ENCODE measurements at places on chromosomes 6 and 20. TPM values are rescaled to one million over a fixed set of nuclear protein-coding genes. Genes with fewer than 3 reads are reported as not detected.

- H3K36me3 ChIP-seq, result no peaks in the 10 kb centered on the region
- H3K27ac ChIP-seq, result no peak overlapping the region
- H3K4me3 ChIP-seq, result no peak overlapping the region
- no peaks in the 10 kb centered on the region for H3K4me1 ChIP-seq
- no peak for DNase-seq
These were observed 47.9 kb upstream of the ARID1B start for GRCh38 chr6:156729248-156729647.

The CYP39A1 gene
- polyA plus RNA-seq, result 11.9 TPM

DNA sequence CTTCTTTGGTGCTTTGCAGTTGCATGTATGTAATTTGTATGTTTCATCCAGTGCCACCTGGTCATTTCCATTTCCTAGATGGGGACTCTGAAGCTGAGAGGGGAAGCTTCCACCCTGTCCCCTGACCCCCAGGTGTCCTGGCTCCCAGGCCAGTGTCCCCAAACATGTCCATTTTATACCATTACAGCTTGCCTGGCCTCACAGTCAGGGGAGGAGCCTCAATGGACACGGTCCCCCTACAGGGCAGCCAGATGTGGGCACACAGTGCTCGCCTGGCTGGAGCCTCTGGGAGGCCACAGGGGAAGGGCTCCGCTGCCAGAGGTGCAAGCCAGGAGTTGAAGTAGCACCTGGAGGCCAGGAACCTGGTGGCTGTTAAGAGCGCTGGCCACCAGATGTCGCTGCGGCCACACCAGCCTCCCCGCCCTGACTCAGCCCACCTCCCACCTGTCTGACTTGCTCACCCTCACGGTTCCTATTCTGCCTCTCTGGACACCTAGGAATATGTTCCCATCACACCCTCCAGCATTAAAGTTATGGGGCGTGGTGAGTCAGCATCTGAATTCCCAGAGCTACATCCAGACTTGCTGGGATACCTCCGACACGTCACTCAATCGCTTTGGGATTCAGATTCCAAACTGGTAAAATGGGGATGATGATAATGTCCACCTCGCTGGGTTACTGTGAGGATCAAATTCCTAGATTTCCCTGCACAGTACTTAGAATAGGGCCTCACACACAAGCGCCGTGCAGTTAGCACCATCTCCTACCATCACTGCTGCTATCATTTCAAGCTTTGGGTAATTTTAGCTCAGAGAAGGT lies 107.4 kb downstream of the SULF2 start:
- H3K36me3 ChIP-seq, result no peaks in the 10 kb centered on the region
- H3K4me1 ChIP-seq, result peaks cover 8% of the 10 kb centered on the region
- no peak overlapping the region for H3K4me3 ChIP-seq

DNA sequence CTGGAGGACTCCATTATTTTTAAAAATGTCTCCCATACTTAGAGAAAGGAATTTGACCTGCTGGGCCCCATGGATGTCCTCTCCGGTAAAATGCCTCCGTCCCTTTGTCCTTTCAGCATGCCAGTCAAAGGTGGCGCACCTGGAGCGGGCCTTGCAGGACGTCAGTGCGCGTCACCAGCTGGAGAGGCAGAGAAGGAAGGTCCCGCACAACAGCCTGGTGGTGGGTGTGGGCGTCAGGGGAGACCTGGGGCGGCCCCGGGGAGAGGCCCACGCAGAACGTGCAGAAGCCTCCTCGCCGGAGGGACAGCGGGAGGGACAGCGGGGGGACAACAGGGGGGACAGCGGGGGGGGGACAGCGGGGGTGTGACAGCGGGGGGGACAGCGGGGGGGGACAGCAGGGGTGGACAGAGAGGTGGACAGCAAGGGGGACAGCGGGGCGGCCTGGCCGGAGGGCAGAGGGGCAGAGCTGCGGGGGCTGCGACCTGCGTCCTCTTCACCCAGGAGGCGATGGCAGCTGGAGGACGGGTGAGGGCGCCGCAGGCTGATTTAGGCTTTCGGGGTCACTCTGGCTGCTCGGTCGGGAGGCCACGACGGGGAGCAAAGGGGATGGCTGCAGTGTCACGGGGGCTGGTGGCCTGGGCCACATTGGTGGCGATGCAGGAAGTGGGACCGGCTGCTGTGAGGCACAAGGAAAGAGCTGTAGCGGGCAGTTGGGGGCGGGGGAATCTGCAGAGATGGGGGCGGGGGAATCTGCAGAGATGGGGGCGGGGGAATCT lies 859 bp upstream of the KIF25 start:
- no peaks in the 10 kb centered on the region for H3K27me3 ChIP-seq
- no peak overlapping the region for H3K4me3 ChIP-seq
- H3K36me3 ChIP-seq, result no peaks in the 10 kb centered on the region
- H3K4me1 ChIP-seq, result no peaks in the 10 kb centered on the region

GRCh38 chr6:56538851-56539250 lies 103.8 kb downstream of the DST start:
- H3K36me3 ChIP-seq, result peaks cover 10% of the 10 kb centered on the region
- no peaks in the 10 kb centered on the region for H3K27me3 ChIP-seq
- no peak for DNase-seq

The LGSN gene
- 0.88 TPM for polyA plus RNA-seq

DNA sequence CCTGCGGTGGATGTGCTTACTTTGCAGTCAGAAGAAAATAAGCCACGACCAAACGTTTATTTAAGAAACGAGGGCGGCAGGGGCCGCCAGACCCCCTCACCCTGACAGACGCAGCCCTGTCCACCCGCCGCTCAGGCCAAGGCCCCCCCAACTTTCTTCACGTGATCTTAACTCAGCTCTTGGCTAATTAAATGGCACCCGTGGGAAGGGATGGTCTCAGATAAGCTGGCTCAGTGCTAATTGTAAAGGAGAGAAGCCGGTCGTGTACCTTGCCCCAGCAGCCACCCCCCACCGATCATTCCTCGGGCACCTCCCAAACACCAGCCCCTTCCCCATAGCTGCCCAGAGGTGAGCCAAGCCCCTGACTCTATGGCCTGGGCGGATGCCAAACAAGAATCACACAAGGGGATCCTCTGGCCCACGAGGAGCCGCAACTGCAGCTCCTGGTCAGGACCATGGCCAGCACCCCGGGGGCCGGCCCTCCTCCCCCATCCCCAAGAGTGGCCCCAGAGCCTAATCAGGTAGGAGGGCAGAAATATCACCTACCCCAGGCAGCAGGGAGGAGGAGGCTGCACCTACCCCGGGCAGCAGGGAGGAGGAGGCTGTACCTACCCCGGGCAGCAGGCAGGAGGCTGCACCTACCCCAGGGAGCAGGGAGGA lies 11.2 kb downstream of the KCNQ2 start:
- H3K27ac ChIP-seq, result no peak overlapping the region
- H3K4me3 ChIP-seq, result no peak overlapping the region
- no peak for DNase-seq
- H3K27me3 ChIP-seq, result no peaks in the 10 kb centered on the region
- no peaks in the 10 kb centered on the region for H3K4me1 ChIP-seq

The SLC4A11 gene
- polyA plus RNA-seq, result 0.44 TPM

- peaks cover 28% of the 10 kb centered on the region for H3K4me1 ChIP-seq
- H3K36me3 ChIP-seq, result no peaks in the 10 kb centered on the region
These were observed 11.7 kb downstream of the UST start for GRCh38 chr6:148758492-148758891.

DNA sequence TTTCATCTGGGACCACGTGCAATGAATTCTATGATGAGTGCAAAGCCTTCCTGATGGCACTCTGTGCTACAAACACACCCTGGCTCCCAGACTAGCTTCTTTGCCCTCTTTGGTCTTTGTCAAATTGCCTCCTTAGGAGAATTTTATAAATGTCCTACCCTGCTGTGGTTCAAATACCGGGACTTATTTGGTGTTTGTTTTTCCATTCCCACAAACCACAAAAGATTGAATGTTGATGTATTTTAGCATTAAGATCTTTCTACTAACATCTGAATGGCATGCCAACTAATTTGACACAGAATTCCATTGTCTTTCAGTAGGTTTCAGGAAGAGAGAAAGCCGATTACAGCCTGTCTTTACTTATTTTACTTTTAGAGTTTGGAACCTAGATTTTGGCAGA lies 424.2 kb upstream of the SLC35B3 start:
- no peaks in the 10 kb centered on the region for H3K4me1 ChIP-seq
- DNase-seq, result no peak
- no peaks in the 10 kb centered on the region for H3K36me3 ChIP-seq
- no peaks in the 10 kb centered on the region for H3K27me3 ChIP-seq
- H3K27ac ChIP-seq, result no peak overlapping the region

- H3K4me3 ChIP-seq, result no peak overlapping the region
- no peaks in the 10 kb centered on the region for H3K4me1 ChIP-seq
- no peaks in the 10 kb centered on the region for H3K27me3 ChIP-seq
- no peaks in the 10 kb centered on the region for H3K36me3 ChIP-seq
These were observed 34.9 kb upstream of the FOXA2 start for GRCh38 chr20:22619272-22619671.

DNA sequence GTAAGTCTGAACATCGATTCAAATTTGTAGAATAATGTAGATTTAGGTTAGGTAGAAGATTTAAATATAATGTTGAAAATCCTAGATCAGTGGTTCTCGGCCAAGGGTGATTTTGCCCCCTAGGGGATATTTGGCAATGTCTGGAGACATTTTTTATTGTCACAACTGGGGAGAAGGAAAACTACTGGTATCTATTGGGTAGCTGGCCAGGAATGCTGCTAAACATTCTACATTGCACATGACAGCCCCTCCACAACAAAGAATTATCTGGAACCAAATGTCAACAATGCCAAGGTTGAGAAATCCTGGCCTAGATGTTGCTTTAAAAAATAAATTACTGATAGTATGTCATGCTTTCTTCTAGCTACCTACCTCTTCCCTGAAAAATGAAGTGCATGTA lies 76.1 kb downstream of the HIVEP2 start:
- no peak overlapping the region for H3K4me3 ChIP-seq
- no peaks in the 10 kb centered on the region for H3K36me3 ChIP-seq
- peaks cover 42% of the 10 kb centered on the region for H3K4me1 ChIP-seq
- H3K27ac ChIP-seq, result no peak overlapping the region
- no peak for DNase-seq
- H3K27me3 ChIP-seq, result no peaks in the 10 kb centered on the region

DNA sequence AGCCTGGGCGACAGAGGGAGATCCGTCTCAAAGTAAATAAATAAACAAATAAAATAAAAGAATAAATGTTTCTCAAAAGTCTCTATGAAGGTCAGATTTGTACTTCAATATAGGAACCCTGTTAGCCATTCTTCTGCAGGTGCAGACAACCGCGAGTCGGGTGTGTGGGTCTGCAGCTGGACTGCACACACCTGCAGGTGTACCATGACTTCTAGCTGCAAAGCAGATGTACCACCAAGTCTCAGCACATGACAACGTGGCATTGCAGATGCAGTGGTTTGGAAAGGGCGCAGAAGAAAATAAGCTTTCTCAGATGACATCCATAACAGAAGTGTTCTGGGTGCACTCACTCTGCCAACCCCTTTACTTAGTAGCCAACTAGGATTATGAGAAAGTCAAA lies 239.7 kb downstream of the ATXN1 start:
- peaks cover 6% of the 10 kb centered on the region for H3K4me1 ChIP-seq

GRCh38 chr6:40710626-40711330 lies 123.6 kb upstream of the LRFN2 start:
- H3K4me1 ChIP-seq, result no peaks in the 10 kb centered on the region
- no peak for DNase-seq
- no peak overlapping the region for H3K4me3 ChIP-seq

DNA sequence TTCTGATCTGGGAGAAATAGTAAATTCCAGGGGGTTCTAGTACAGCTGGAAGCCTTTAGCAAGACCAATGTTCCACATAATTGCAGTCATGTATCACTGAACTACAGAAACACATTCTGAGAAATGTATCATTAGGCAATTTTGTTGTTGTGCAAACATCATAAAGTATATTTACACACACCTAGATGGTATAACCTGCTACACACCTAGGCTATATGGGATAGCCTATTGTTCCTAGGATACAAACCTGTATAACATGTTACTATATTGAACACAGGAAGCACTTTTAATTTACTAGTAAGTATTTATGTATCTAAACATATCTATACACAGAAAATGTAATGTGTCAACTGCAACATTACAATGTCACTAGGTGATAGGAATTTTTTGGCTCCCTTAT lies 525.9 kb upstream of the NRSN1 start:
- H3K36me3 ChIP-seq, result no peaks in the 10 kb centered on the region
- H3K4me1 ChIP-seq, result no peaks in the 10 kb centered on the region
- no peak overlapping the region for H3K4me3 ChIP-seq
- H3K27ac ChIP-seq, result no peak overlapping the region
- no peak for DNase-seq
- no peaks in the 10 kb centered on the region for H3K27me3 ChIP-seq

DNA sequence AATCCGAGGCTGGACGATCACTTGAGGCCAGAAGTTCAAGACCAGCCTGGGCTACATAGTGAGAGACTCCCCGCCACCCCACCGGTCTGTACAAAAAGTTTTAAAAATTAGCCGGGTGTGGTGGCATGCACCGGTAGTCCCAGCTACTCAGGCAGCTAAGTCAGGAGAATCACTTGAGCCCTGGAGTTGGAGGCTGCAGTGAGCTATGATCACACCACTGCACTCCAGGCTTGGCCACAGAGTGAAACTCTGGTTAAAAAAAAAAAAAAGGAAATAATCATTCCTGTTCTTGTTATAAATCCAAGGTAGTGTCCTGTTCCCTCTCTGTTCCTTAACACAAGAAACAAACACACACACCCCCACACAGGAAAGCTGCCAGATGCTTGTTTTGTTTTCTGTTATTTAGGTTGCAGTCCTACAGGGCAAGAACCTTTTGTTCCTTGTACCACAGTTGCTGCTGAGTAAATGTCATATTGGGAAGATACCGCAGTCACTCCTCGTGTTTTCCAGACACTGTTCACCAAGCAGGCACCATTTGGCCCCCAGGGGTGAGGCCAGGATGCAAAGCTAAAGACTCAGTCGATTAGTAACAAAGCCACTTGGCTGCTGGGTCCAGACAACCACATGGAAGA lies 28.9 kb downstream of the ASIP start:
- peaks cover 13% of the 10 kb centered on the region for H3K27me3 ChIP-seq
- no peaks in the 10 kb centered on the region for H3K4me1 ChIP-seq
- H3K4me3 ChIP-seq, result no peak overlapping the region

DNA sequence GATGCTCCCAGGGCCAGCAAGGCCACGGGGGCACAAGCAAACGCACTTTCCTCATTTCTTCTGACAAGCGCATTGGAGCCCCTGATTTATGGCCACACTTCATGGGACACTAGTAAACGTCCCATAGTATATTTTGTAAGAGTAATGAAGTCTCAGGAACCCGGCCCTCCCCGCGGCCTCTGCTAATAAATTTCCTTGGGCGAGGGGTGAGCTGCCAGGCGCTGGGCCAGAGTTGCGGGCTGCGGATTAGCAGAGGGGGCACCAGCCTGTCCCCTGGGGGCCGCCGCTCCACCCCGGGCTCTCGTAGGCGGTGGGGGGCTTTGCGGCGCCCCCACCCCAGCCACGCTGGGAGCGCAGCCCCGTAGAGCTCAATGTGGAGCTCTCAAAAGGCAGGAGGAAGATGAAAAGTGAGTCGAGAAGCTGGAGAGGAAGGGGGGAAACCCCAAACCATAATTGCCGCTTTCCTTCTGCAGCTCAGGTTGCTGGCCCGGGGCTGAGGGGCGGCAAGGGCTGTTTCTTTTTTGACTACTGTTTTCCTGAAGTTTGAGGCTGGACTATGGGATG lies 173.6 kb downstream of the CDC5L start:
- peaks cover 10% of the 10 kb centered on the region for H3K4me1 ChIP-seq
- peaks cover 7% of the 10 kb centered on the region for H3K27me3 ChIP-seq
- H3K27ac ChIP-seq, result no peak overlapping the region

- H3K36me3 ChIP-seq, result no peaks in the 10 kb centered on the region
- no peaks in the 10 kb centered on the region for H3K27me3 ChIP-seq
- DNase-seq, result no peak
- H3K4me1 ChIP-seq, result no peaks in the 10 kb centered on the region
- no peak overlapping the region for H3K27ac ChIP-seq
- H3K4me3 ChIP-seq, result no peak overlapping the region
These were observed 45.5 kb downstream of the ADNP start for GRCh38 chr20:50885781-50886180.

Data from left lung (tissue), 14 donors.